Stimulated activated CD4-positive, alpha-beta T cell treated with anti-CD3 and anti-CD28 coated beads, Interleukin-1b, Interleukin-23, amount 100 ng/mL, for 1 hour (primary cell): ENCODE measurements at places on chromosomes 16 and 17.

GRCh38 chr16:81431554-81432353 lies 12.9 kb upstream of the CMIP start:
- DNase-seq: no peak

- no peak for DNase-seq
Observed at GRCh38 chr16:58651965-58652348, 22.3 kb upstream of the CNOT1 start.

- no peak for DNase-seq
Observed at GRCh38 chr17:58492238-58493121, 4.3 kb upstream of the HSF5 start.

GRCh38 chr17:40854175-40854814 lies 12.7 kb downstream of the KRT12 start:
- no peak for DNase-seq

GRCh38 chr16:87531418-87531817 lies 38.6 kb upstream of the ZCCHC14 start:
- no peak for DNase-seq

GRCh38 chr17:45385331-45385997 lies 47.2 kb downstream of the ARHGAP27 start:
- peak; percentile 92 for DNase-seq
